RPMI8226 (cell line): ENCODE measurements at places on chromosomes 1 and 21.

- peak; percentile 44 for DNase-seq
Measured at GRCh38 chr1:11845641-11846335, 1.8 kb downstream of the NPPA start.

DNA sequence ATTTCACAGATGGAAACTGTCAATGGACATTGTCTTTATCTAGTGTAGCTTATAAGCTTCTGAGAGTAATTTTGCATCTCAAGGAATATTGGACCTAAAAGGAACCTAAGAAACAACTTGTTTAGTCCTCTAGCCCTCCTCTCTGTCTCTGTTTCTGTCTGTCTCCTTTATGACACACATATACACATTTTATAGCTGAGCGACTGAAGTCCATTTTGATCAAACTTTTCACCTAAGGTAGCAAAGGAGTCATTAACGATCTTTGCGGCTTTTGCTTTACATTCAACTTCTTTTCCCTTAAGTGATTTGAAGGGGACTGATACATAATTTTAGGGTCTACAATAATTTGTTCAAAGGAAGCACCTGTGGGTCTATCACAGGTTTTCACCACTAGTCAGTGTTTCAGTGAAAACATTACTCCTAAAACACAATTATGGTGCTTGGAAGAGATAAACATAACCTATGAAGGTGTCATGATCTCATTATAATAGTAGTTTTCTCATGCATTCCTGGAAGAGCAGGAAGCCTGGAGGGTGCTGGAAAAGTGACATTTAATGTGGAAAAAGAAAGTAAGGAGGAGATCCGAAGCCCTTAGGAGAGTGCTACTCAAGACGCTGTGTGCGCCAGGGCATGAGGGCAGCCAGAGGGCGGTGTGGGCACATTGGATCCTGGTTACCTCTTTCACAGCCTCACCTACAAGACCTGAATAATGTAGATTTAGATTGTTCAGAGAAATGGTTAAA lies 248.6 kb downstream of the DNM3 start:
- DNase-seq: peak; percentile 36

- peak; percentile 69 for DNase-seq
Measured at GRCh38 chr1:53278298-53278725, 40.0 kb upstream of the MAGOH start.

DNA sequence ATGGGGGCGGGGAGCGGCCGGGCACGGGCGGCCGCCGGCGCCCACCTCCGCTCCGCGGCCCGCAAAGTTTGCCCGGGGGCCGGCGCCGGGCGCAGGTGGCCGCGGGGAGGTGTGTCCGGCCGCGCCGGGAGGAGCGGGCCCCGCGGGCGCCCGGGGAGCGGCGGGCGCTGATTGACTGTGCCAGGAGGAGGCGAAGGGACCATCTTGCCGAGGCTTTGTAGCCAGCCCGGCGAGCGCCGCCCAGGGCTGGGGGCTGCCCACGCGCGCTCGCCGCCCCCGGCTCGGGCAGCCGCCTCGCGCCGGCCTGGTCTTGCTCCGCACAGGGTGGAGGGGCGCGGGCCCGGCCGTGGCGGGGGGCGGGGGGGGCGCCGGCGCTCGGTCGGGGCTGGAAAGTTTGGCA lies 432 bp downstream of the EPHB2 start:
- DNase-seq: peak; percentile 30

GRCh38 chr1:154155251-154155650 lies 378 bp upstream of the NUP210L start:
- DNase-seq: no peak

DNA sequence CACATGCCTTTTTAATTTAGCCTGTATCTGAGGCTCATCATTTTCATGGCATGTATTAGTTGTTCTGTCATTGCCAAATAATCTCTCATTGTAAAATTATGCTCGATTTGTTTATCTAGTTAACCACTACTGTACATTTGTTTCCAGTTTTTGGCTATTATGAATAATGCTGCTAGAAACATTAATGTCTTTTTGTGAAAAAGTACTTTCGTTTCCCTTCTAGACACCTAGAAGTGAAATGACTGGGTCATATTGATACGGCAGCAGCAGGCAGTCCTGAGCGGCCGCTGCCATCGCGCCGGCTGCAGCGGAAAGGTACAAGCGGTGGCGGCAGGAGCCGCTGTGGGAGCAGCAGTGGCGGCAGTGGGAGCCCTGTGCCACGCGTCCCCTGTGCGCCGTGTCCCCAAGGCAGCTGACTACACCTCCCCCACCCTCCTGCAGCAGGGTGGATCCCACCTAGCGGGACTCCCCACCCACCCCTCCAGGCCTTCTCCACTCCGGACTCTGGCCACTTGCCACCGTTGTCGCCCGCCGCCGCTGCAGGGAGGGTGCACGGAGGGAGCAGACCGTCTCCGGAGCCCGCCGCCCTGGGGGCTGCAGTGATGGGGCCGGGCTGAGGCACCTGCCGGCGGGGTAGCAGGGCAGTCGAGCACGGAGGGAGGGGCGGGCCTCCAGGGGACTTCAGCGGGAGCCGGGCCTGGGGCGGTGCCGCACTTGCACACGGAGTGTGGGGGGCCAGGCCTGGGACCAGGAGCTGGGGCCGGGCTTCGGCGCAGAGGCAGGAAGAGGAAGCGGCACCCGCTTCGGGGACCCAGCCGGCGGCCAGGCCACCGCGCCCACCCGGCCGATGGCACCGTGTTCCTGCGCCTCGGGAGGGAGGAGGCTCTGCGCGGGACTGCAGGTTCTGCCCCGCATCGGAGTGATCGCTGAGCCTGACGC lies 66.8 kb upstream of the RGS7 start:
- DNase-seq: peak; percentile 26

DNA sequence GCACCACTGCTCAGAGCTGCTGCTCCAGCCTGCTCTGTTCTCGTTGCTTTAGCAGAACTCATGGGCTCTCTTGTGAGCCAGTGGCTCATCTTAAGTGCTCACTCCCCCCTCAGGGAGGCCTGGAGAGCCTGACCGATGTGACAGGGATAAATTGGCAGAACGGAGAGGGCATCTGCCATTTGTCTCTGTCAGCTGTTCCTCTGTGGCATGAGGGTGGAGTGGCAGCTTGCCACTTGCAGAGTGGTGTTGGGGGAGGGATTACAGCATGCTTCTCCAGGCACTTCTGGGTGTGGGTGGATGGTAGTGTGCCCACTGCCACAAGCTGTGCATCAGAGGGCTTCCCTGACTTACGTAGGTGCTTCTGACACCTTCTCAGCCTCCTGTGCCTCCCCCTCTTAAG lies 229.5 kb downstream of the PAPPA2 start:
- DNase-seq: peak; percentile 87

DNA sequence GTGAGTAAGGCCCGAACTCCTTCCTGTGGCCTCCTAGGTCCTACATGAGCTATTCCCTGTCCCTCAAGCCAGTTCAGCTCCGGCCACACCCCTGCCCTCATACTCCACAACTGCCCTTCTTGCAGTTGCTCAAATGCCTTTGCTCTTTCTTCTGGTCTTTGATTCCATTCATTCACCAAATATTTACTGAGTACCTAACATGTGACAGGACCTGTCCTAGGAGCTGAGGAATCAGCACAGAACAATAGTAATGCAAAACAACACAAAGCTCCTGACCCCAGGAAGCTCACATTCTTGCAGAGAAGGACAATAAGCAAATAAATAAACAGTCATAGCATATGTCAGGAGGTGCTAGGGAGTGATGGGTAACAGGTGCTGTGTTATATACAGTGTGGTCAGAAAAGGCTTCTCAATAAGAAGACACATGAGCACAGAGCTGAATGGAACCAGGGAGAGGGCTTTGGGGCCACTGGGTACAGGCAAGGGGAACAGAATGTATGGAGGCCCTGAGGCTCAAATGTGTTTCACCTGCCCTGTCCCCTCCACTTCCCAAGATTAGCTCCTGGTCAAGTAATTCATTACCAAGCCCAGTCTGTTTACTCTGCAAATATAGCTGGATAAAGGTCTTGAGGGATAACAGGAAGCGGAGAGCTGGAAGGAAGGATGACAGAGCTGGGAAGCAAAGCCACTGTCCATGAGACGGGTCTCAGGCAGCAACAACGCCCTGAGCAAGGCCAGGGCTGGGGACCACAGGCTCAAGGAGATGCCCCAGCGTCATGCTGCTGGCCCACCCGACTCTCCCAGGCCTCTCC lies 145.1 kb downstream of the CSMD2 start:
- no peak for DNase-seq

- DNase-seq: no peak
Measured at GRCh38 chr1:58345215-58346035, 201.1 kb downstream of the OMA1 start.

GRCh38 chr1:237384213-237384612 lies 342.2 kb downstream of the RYR2 start:
- DNase-seq: no peak

GRCh38 chr1:174999936-175000696 lies at the start of gene CACYBP:
TSS of gene CACYBP (plus strand) at chr1:174999947. CDS start at chr1:175000181, 234 bp downstream.
- DNase-seq: peak; percentile 55

- no peak for DNase-seq
Measured at GRCh38 chr1:109719337-109719837, 7.3 kb downstream of the GSTM5 start.

- DNase-seq: no peak
Measured at GRCh38 chr1:55209247-55209646, 5.9 kb downstream of the USP24 start.

GRCh38 chr1:221704306-221704705 lies 37.6 kb downstream of the DUSP10 start:
- DNase-seq: no peak

DNA sequence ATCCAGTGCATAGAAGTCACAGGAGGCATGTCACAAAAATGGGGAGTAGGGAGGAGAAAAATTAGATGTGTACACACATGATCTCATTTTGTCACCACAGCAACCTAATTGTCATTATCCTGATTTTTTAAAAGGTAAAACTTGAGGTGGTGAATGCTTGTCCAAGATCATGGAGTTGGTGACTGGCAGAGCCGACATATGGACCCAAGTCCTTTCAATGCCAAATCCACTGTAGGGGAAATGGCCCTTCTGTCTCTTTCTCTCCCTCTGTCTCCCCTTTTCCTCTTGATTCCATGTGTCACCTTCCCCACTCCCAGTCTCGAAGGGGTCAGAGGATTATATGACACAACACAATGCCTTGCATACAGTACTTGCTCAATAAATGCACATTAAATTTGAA lies 65.7 kb upstream of the JUN start:
- DNase-seq: no peak

DNA sequence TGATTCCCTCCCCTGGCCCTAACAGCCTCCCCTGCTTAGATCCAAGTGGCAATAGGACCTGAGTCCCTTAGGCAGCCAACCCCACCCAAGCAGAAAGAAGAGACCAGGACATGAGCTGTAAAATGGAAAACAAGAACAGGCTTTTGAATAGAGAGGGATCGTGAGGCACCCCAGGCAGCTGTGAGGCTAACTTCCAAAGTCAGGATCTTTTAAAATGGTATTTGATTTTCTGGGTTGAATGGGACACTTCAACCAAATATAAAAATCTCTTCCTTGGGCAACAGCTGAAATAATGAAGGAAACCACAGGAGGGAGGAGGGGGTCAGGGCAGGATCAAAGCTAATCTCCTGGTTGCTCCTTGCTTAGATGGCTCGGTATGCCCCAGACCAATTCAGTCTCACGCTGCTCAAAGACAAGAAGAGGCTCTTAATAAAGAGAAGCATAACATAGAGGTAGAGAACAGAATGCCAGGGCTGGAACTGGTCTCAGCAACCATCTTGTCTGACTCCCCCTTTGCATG lies 28.6 kb upstream of the AVPR1B start:
- peak; percentile 1 for DNase-seq

DNA sequence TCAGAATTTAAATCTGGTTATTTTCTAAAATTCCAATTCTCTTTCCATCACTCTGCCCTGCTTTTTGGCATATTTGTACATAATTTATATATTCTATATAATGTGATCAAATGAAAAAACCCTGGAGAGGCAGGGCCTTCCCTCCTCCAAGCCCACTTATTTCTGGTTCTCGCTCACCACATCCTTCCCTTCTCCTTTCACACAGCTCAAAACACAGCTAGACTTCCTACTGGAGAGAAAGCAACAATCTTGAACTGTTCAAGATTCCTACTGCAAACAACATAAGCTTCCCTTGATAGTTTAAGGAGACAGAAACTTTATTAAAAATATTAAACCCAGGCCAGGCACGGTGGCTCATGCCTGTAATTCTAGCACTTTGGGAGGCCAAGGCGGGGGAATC lies 7.6 kb upstream of the AIM2 start:
- no peak for DNase-seq

DNA sequence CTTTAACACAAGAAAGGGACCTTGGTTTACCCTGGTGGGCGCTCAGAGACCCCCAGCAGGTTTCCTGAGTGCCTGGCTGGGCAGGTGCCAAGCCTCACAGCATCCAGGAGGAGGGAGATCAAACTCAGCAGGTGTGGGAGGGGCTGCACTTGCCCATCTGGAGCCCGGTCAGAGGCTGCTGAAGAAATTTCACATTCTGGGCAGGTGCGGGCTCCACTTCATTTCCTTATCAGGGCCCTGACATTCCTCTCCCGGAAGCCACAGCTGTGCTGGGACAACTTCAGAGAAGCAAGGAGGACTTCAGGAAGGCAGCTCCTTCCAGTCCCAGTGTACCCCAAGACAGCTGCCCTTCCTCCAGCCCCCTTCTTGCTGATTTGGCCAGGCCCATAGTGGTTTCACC lies 82.9 kb downstream of the ITPKB start:
- peak; percentile 77 for DNase-seq

- no peak for DNase-seq
Measured at GRCh38 chr1:10031461-10031860, 1.3 kb upstream of the UBE4B start.

- peak; percentile 55 for DNase-seq
Measured at GRCh38 chr1:94713472-94714141, 106.5 kb upstream of the SLC44A3 start.

DNA sequence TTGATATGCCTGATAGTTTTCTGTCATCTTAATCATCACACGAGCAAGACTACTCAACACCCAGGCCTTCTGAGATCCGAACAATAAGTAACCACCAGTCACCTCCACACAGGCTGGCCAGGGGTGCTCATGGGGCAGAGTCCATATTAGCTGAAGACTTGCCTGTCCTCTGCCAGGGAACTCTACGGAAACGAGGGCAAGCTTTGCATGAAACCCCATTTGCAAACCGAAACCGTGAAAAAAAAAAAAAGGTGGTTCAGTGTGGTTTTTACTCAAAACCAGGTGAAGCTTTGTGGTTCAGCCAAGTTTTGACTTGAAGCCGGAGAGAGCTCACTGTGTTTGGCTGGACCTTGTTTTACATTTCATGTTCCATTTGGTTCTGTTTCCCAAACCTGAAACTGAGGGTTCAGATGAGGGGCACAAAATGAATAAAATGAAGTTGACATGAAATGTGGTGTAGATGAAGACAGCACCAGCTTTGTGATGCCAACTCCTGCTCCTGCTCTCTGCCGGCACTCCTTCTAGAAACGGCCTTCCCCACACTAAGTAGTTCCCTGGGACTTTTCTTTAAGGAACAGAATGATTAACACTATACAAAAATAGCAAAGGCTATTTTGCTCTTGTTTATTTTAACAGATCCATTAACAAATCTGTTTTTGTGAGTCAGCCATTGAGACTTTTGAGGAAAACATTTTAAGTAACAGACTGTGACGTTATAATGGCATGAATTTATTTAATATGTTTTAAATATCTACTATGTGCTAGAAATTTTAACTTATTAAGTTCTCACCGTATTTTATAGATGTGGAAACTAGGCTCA lies 74.7 kb downstream of the RUNX1 start:
- peak; percentile 88 for DNase-seq
